Spleen (tissue), 13 donors: ENCODE measurements at places on chromosomes 3 and 15. TPM values are rescaled to one million over a fixed set of nuclear protein-coding genes. Genes with fewer than 3 reads are reported as not detected.
A peak's percentile ranks its signal among the peaks of the same experiment; 100 is the strongest.

GRCh38 chr15:81133782-81134461 is at the start of gene CFAP161:
Gene CFAP161 (plus strand): TSS chr15:81134270. CDS start chr15:81134330, 60 bp downstream.
- DNase-seq: no peak
- no peaks in the 10 kb centered on the region for H3K4me1 ChIP-seq
- no peaks in the 10 kb centered on the region for H3K36me3 ChIP-seq
- H3K27me3 ChIP-seq: no peaks in the 10 kb centered on the region
- H3K4me3 ChIP-seq: peak within 1 kb of the TSS; percentile 0
- no peak within 1 kb of the TSS for H3K27ac ChIP-seq

The TFG gene
- 28.0 TPM for polyA plus RNA-seq

DNA sequence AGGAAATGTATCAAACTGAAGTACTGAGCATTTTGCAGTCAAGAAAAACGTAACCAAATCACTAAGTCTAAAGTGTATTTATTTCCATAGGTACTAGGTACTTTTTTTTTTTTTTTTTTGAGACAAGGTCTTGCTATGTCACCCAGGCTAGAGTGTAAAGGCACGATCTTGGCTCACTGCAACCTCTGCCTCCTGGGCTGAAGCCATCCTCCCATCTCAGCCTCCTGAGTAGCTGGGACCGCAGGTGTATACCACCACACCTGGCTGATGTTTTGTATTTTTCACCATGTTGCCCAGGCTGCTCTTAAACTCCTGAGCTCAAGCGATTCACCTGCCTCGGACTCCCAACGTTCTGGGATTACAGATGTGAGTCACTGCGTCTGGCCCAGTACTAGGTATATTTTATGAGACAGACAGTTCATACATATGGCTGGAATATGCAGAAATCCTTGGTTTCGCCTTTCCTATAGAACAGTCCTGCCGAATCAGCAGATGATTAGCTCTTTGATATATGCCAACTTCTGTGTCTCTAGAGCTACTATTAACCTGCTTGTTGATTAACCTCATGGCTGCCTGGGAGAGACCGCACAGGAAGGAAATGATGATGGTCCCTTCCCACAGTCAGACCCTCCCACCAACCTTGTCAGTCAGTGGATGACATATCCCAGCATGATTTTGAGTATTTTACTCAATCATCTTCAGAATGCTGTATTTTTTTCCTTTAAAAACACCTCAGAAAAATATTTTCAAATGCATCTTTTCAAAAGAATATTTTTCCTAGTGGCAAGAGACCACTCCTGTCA is 32.3 kb downstream of the TMOD3 start:
- no peak overlapping the region for H3K4me3 ChIP-seq
- peaks cover 43% of the 10 kb centered on the region for H3K36me3 ChIP-seq
- H3K4me1 ChIP-seq: peaks cover 32% of the 10 kb centered on the region
- no peak for DNase-seq
- peak overlapping the region; percentile 53 for H3K27ac ChIP-seq
- no peaks in the 10 kb centered on the region for H3K27me3 ChIP-seq

DNA sequence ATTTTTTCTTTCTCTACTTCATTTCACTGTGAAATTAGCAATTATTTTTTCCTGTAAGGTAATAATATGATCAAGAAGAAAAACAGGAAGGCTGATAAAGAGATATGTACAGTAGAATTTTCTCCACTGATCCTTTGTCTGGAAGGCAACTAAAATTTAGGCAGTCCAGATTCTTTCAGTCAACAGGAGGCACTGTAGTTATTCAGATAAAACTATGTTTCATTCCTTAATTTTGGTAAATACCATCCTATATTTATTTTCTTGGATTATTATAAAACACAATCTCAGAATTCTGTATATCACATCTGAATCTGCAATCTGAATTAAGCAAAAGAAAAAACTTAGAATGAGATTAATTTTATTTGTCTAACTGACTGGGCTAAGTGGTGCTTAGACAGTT is 343.2 kb downstream of the LSAMP start:
- H3K27me3 ChIP-seq: no peaks in the 10 kb centered on the region
- H3K4me1 ChIP-seq: no peaks in the 10 kb centered on the region
- DNase-seq: no peak
- H3K4me3 ChIP-seq: no peak overlapping the region

GRCh38 chr3:134852893-134853351 is 57.9 kb downstream of the EPHB1 start:
- peaks cover 5% of the 10 kb centered on the region for H3K4me1 ChIP-seq
- no peaks in the 10 kb centered on the region for H3K36me3 ChIP-seq

The HES1 gene
- polyA plus RNA-seq: 19.7 TPM

DNA sequence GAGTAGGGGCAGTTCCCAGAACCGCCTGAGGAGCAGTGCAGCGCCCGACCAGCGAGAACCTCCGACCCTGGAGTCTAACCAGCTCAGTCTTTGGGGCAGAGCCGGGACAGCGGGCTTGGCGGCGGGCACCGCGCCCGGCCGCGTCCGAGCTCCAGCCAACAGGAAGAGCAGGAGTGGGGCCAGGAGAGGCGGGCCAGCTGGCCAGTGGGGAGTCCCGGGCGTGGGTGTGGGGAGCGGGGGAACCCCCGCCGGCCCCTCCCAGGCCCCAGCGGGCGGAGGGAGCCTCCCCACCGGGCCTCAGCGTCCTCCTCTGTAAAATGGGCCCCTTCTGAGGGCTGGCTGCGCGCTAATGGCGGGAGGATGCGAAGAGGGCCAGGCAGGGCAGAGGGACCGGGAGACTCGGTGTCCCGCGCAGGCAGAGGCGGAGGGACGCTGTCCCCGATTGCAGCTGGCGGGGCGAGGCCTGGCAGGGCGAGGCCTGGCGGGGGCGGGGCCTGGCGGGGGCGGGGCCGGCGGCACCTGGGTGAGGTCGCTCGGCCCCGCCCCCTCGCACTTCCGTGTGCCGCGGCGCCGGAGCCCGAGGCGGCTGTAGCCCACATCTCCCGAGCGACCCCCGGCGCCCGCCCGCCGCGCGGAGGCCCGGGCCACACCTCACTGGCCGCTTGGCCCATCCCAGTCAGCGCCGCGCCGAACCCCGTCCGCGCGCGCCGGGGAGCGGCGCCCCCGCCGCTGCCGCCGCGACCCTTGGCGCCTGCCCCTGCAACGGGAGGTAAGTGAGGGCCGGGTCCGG is at the start of gene PRKCD:
Gene PRKCD (plus strand): TSS at position 550 of the 790 bp plus-strand sequence. CDS start 17,214 bp downstream, outside the sequence.
- H3K27ac ChIP-seq: peak within 1 kb of the TSS; percentile 92
- H3K4me3 ChIP-seq: peak within 1 kb of the TSS; percentile 82
- peak; percentile 96 for DNase-seq
- H3K4me1 ChIP-seq: peaks cover 80% of the 10 kb centered on the region
- H3K36me3 ChIP-seq: no peaks in the 10 kb centered on the region

The EPHA6 gene
- not detected for polyA plus RNA-seq

The TRIM42 gene
- polyA plus RNA-seq: not detected

- no peak for DNase-seq
- no peaks in the 10 kb centered on the region for H3K36me3 ChIP-seq
- H3K4me1 ChIP-seq: no peaks in the 10 kb centered on the region
- no peaks in the 10 kb centered on the region for H3K27me3 ChIP-seq
- H3K27ac ChIP-seq: no peak overlapping the region
Observed at GRCh38 chr3:79297245-79297960, 470.4 kb downstream of the ROBO1 start.

DNA sequence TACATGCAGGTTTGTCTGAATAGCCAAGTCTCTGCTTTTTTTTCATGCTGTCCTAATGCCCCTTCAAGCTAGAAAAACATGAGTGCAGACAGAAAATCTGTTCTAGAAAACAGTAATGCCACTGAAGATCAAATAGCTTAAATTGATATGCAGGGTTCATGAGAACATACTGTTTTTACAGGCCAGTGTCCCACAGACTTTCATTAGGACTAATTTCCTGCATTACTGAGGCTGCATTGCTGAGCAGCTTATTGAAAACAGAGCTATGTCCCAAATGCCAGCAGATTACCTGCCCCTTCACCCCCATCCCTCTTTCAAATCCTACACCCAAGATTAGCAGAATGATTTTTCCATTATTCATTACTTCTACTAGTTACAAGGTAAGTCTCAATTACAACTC is 665 bp downstream of the TM4SF18 start:
- no peaks in the 10 kb centered on the region for H3K27me3 ChIP-seq
- DNase-seq: no peak
- H3K4me3 ChIP-seq: peak overlapping the region; percentile 39
- H3K36me3 ChIP-seq: no peaks in the 10 kb centered on the region

DNA sequence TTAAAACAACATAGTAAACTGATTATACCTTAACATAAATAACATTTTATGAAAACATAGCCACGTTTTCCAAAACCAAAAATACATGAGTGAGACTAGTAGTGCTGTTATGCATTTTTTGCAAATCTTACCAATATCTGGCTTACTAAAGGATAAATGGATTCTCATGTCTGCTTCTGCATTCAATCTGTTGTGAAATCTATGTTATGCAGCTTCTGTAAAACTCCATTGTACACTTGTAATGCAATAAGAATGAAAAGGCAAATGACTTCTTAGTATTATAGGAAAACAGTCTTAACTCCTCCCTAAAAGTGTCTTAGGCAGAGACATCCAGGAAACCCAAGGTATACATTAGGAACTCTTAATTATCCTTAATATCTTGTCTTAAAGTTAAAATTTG is 330.9 kb upstream of the THBS1 start:
- H3K4me1 ChIP-seq: no peaks in the 10 kb centered on the region
- no peak overlapping the region for H3K4me3 ChIP-seq
- DNase-seq: no peak
- no peak overlapping the region for H3K27ac ChIP-seq
- H3K36me3 ChIP-seq: no peaks in the 10 kb centered on the region
- H3K27me3 ChIP-seq: no peaks in the 10 kb centered on the region

DNA sequence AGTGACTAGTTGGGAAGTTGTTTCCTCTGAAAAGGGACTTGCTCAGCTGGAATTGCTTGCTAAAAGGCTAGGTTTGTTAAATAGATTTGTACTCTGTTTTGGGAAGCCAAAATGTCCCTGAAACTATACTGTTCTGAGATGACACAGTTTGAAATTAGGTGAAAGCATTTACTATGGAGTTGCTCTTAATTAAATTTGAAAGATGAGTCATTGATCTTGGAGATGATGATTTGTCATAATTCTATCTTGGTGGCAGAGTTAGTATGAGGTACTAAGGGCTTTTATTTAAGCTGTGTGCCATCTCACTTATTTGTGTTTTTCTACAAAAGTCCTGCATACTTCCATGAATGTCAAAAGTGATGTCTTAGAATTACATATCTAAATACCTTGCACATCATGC is 320.9 kb downstream of the PTPRG start:
- H3K4me3 ChIP-seq: no peak overlapping the region
- H3K27me3 ChIP-seq: no peaks in the 10 kb centered on the region
- DNase-seq: no peak
- H3K4me1 ChIP-seq: peaks cover 4% of the 10 kb centered on the region

DNA sequence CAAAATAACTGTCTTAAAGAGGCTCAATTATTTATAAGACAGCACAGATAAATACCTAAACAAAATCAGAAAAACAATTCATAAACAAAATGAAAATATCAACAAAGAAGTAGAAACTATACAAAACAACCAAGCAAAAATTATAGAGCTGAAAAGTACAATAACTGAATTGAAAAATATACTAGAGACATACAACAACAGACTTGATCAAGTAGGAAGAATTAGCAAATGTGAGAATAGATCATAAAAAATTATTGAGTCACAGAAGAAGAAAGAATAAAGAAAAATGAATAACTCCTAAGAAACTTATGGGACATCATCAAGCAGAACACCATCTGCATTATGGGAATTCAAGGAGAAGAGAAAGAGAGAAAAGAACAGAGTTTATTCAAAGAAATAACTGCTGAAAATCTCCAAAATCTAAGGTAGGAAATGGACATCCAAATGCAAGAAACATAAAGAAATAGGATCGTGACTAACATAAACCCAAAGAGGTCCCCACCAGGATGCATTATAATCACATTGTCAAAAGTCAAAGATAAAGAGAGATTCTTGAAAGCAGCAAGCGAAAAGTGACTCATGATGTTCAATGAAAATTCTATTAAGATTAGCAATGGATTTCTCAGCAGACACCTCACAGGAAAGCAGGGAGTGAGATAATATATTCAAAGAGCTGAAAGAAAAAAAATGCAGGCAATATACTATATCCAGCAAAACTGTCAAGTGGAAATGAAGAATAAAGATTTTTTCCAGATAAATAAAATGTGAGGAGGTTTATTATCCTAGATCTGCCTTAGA is 85.9 kb downstream of the DCLK3 start:
- H3K36me3 ChIP-seq: no peaks in the 10 kb centered on the region
- no peak overlapping the region for H3K4me3 ChIP-seq
- no peaks in the 10 kb centered on the region for H3K27me3 ChIP-seq
- no peak overlapping the region for H3K27ac ChIP-seq

DNA sequence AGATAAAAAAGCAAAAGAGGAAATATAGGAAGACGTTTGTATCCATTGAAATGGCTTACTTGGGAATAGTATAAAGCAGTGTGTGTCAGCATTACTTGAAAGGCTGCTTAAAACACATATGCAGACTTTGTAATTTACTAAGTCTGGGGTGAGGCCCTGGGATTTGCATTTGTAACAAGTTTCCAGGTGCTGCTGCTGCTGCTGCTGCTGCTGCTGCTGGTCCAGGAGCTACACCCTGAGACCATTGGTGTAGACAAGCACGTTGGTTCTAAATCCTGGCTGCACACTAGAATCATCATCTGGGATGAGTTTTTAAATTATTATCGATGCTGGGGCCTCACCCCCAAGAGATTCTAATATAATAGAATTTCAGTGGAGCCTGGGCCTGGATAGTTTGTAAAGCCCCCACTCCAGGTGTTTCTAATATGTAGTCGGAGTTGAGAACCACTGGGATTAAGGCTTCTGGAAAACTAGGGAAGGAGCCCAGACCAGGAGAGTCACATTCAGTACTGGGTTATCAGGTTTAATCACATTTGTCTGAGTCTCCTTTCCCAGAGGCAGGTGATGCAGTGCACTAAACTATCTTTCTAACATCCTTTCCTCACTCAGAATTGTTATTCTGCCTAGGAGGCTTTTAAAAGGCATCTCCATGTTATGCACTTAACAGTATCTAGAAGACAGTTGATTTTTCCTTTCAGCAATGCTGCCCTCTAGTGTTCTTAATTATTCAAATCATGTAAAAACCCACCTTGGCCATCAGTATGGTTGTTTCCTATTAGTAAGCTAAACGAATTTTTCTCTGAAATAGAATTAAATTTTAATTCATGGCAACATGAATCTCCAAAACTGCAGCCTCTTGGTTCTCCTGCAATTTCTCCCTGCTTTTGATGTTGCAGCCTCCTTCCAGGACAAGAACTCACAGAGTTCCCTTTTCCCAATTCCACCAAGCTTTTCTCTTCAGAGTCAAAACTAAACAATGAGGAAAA is 45.4 kb downstream of the SSR3 start:
- DNase-seq: no peak
- H3K36me3 ChIP-seq: no peaks in the 10 kb centered on the region
- H3K27me3 ChIP-seq: no peaks in the 10 kb centered on the region
- no peaks in the 10 kb centered on the region for H3K4me1 ChIP-seq
- H3K4me3 ChIP-seq: no peak overlapping the region
- no peak overlapping the region for H3K27ac ChIP-seq

- H3K27me3 ChIP-seq: no peaks in the 10 kb centered on the region
- H3K4me1 ChIP-seq: peaks cover 58% of the 10 kb centered on the region
- DNase-seq: no peak
- H3K4me3 ChIP-seq: no peak overlapping the region
- peak overlapping the region; percentile 25 for H3K27ac ChIP-seq
Observed at GRCh38 chr15:100941536-100941935, 22.4 kb downstream of the LRRK1 start.

- no peaks in the 10 kb centered on the region for H3K4me1 ChIP-seq
- H3K27me3 ChIP-seq: no peaks in the 10 kb centered on the region
- no peak overlapping the region for H3K27ac ChIP-seq
- no peak for DNase-seq
- no peak overlapping the region for H3K4me3 ChIP-seq
Observed at GRCh38 chr3:81908561-81908960, 147.1 kb upstream of the GBE1 start.

- peak; percentile 68 for DNase-seq
- H3K27ac ChIP-seq: peak overlapping the region; percentile 55
- H3K36me3 ChIP-seq: no peaks in the 10 kb centered on the region
- no peaks in the 10 kb centered on the region for H3K27me3 ChIP-seq
- H3K4me1 ChIP-seq: peaks cover 35% of the 10 kb centered on the region
- no peak overlapping the region for H3K4me3 ChIP-seq
Observed at GRCh38 chr3:114307832-114308231, 14.0 kb downstream of the TIGIT start.

The A4GNT gene
- not detected for polyA plus RNA-seq
